ENCODE measurements at places on chromosomes 6 and 20.

DNA sequence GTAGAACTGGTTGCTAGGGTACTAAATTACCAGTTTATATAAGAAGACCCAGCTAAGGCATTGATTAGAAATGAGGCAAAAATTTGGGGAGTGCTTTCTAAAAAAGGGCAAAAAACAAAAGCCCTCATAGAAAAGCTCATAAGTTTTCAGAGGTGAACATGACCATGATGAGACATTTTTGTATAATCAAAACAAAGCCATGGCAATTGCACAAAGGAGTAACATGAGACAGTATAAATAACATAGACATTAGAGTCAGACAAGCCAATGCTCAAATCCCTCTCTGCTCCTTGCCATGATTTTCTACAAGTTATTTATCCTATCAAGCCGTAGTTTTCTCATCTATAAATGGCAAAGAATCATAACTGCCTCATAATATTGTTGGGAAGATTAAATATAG, 112.2 kb upstream of the ADTRP start:
- DNase-seq: no peak

DNA sequence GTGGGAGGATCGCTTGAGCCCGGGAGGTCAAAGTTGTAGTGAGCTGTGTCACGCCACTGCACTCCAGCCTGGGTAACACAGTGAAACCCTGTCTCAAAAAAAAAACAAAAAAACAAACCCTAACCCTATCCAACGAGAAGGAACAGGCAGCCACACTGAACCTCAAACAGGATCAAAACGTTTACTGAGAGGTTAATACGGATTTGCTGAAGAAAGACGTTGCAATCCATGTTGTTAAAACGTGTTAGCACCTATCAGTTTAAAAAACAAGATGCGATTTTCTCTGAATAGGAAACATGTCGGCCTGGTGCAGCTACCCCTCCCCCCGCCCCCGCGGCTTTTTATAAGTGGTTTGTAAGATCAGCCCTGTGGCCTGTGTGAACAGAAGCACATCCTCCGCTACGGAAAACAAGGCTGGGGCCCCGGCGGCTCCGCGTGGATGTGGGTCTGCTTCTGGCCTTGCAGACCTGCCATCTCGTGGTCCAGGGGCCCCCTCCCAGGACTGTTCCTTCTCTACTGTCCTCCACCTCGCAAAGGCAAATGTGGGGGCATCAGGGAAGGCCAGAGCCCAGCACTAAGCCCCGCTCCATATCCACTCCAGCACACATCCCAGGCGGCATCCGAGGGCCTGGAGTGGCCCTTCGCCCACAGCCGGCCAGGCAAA, 11.4 kb downstream of the SLC2A4RG start:
- DNase-seq: no peak

GRCh38 chr6:118042855-118043254, 135.8 kb downstream of the SLC35F1 start:
- no peak for DNase-seq

DNA sequence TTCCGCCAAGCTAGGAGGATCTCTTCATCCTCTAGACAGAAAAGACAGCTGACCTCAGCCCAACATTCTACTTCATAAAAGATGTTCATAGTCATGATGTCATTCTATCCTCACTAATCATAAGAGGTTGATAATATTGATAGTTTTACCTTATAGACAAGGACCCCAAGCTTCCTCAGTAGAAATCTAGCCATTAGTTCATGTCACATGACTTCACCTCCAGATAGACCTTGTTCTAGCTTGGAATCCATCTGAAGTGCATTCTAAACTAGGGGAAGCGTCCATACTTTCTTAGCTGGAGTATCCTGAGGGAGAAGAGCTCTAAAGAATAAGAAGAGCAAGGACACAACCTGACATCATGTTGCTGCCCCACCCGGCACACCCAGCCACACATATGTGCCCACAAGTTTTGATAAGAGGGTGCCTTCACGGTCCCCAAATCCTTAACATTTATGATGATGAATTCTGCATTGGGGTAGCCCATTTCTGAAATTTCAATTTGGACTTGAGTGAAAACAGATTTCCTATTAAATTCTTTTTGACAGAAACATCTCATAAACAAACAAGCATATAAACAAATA, 292.5 kb upstream of the STXBP5 start:
- DNase-seq: no peak
